NCI-H1048 (cell line): ENCODE measurements at places on chromosomes 3 and 15.

DNA sequence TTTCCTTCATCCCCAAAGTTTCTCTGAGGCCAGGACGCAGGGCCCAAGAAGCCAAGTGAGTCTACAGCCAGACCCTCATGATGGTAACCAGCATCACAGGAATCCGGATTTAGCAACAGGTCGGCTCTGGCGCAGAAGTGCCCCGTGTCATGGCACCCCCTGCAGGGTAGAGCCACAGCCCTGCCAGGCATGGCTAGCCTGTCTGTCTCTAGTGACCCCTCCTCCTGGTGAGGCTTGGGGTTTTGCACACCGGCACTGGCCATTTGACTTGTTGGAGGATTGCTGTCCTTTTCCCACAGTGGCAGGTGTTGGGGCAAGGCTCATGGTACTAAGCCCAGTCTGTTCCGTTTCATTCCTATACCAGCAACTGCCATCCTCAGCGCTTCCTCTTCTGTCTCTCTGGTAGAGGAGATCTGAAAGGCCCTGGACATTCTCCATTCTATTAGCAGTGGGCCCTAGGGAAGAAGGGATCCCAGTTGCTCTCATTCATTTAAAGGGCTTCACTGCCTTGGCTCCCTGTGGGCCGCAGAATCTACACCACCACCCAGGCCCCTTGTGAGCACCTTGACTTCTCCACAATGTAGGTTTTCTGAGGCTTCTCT is 9.4 kb upstream of the CHAC1 start:
- DNase-seq: no peak

GRCh38 chr15:47769166-47769565 is 51.9 kb downstream of the SEMA6D start:
- DNase-seq: no peak

DNA sequence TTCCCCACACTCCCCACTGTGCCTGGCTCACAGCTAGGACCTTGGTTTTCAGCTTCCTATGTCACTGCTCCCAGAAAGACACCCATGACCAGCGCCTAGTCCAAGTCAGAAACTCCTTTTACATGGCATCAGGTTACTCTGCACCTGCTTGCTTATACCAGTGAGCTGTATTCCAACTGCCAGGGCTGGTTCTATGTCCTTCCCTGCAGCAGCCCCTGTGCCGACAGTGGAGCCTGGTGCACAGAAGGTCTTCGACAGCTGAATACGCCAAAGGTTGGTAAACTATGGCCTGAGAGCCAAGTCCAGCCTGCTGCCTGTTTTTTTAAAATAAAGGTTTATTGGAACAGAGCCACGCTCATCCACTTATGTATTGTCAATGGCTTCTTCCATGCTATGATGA is 102.5 kb downstream of the IQSEC1 start:
- no peak for DNase-seq

DNA sequence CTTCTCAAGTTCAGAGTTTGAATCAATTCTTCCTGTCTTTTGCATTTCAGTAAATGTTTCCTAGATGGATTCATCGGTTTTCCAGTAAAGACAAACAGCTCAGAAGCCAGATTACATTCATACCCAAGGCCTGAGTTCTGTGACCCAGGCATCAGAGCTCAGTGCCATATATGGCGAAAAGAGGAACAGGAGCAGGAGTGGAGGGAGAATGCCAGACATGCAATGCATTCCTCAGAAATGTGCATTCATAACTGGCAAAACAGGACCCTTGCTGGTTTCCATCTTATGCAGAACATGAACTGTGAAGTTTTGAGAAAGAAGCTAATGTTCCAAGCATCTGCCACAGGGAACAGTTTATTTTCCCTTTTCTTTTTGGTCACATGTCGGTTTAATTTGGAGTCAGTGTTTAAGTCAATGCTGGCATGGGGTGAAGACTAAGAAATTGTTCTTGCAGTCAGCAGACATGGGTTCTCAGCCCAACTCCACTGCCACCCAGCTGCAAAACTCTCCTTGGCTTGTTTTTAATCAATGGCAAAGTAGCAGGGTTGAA is 116.5 kb downstream of the LPP start:
- DNase-seq: no peak

- no peak for DNase-seq
These were observed 108.7 kb downstream of the ST8SIA2 start for GRCh38 chr15:92502336-92502735.

DNA sequence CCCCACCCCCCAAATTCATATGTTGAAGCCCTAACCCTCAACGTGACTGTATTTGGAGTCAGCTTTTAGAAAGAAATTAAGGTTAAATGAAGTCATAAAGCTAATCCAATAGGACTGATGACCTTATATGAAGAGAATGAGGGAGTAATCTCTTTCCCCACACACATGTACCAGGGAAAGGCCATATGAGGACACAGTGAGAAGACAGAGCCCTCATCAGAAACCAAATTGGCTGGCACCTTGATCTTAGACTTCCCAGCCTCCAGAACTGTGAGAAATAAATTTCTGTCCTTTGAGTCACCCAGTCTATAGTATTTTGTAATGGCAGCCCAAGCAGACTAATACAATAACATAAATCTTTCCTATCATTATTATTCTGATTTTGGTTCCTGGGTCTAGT is 194.7 kb upstream of the NANOGP8 start:
- DNase-seq: no peak

- no peak for DNase-seq
These were observed 43.2 kb upstream of the ZNF148 start for GRCh38 chr3:125418306-125418705.

DNA sequence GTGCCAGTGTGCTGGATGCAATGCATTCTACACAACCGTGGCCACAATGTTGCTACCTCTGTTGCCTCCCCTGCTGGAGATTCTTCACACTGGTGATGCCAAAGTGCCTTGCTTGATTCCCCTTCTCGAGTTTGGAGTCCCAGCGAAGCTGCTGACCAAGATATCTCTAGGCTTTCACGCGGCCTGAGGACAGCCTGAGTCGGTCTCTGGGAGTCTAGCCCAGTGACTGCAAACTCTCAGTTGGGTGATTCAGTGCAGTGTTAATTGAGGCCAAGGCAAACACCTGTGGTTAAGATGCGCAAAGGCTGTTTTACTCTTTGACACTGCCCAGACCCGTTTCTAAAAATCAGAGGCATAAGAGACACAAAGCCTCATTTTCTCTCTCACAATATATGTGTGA is 434.4 kb downstream of the NR2F2 start:
- no peak for DNase-seq

DNA sequence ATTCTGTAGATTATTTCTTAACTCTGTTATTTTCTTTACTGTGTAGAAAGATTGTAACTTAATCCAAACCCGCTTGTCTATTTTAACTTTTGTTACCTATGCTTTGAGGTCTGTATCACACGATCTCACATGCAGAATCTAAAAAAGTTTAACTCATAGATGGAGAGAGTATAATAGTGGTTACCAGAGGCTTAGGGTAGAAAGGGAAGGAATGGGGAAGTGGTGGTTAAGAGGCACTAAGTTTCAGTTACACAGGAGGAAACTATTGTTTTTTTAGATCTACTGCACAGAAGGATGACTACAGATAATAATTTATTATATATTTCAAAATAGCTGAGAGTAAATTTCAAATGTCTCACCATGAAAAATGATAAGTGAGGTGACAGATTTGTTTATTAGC is 515.2 kb downstream of the RSL24D1 start:
- DNase-seq: no peak

DNA sequence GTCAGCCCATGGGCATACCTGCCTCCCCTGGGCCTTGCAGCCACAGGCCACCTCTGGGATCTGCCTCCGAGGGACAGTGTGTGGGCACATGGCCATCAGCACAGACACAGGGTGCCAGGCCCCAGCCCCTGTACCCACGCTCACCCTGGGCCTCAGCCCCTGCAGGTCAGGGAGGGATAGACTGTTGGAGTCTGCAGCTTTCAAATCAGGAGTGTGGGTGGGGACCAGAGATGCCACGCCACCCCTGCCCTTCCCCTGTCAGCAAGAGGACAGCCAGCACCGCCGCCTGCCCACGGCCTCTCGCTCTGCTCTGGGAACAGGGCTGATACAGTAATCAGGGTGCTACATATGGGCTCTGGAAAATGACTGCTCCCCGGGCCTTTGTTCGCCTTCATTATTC is 72.7 kb downstream of the DNAJB8 start:
- no peak for DNase-seq

GRCh38 chr3:169813757-169814517 is 1.2 kb upstream of the LRRC34 start:
- DNase-seq: no peak

- DNase-seq: no peak
These were observed 309.6 kb upstream of the GOLIM4 start for GRCh38 chr3:168405288-168405687.

GRCh38 chr3:43309372-43310305 is 23.3 kb downstream of the SNRK start:
- no peak for DNase-seq

GRCh38 chr3:160128056-160128455 is 97.2 kb upstream of the C3orf80 start:
- no peak for DNase-seq

DNA sequence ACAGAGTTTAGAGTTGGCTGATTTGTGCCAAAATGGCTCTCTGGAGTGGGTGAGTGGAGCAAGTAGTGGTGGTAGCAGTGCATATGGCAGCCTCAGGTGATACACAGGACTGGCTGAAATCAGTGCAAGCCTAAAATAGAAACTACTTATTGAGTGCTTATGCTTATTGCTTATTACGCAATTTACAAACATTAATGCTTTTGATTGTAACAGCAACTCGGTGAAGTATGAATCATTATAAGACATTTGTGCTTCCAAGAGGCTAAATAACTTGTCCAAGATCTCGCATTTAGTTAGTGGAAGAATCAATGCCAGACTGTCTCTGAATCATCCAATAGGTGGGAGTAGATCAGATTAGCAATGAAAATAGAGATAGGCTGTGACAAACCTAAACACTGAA is 353.8 kb downstream of the NAALADL2 start:
- DNase-seq: no peak

- no peak for DNase-seq
These were observed 54.3 kb upstream of the SLC24A5 start for GRCh38 chr15:48066456-48066855.

- no peak for DNase-seq
These were observed 14.9 kb downstream of the GREM1 start for GRCh38 chr15:32732574-32733157.
